Kidney epithelial cell (primary cell): ENCODE measurements at places on chromosomes 7 and 10. TPM values are rescaled to one million over a fixed set of nuclear protein-coding genes. Genes with fewer than 3 reads are reported as not detected.

- no peak for DNase-seq
Observed at GRCh38 chr10:88582806-88583583, at the start of gene RNLS. Gene RNLS, minus strand, starts transcription at chr10:88583318.

GRCh38 chr7:80294346-80294745, 159.7 kb downstream of the GNAI1 start:
- DNase-seq, result no peak

DNA sequence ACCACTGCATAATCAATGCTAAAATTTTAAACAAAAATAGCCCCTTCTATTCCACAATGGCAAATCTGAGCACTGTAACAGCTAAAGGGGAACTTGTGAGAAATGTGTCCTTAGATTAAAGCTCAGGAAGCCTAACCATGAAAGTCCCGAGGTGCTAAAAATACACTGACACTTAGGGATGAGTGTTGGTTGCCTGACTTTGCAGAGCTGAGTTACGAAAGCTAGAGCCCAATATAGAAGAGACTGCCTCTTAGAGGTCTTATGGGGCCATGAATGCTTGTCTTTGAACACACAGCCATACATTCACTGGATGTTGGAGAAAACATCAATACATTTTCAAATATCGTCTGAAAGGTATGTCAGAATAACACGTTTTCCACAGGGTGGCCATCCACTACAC, 209.7 kb downstream of the LHFPL3 start:
- no peak for DNase-seq

DNA sequence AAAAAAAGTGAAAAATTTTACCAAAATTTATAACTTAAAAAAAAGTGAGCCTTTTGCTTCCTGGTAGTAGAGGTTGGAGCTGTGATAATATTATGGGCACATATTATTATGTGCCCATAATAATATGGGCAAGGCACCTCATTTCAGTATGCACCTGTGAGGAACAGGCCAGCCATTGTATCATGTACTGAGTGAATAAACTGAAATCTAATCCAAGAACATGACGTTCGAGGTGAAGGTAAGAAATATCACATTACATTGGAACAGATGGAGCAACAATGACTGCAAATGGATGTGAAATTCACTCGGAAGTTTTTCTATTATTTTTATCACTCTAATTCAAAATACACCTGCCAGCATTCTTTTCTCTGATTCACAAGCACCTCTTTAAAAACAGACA, 216.0 kb downstream of the KLF6 start:
- DNase-seq, result no peak

Gene C10orf120
- total RNA-seq, result not detected in 2 replicates

GRCh38 chr7:114181280-114181679, 233.3 kb upstream of the FOXP2 start:
- DNase-seq, result no peak

Gene PFKFB3
- total RNA-seq, result 44.5 and 44.6 TPM in 2 replicates

DNA sequence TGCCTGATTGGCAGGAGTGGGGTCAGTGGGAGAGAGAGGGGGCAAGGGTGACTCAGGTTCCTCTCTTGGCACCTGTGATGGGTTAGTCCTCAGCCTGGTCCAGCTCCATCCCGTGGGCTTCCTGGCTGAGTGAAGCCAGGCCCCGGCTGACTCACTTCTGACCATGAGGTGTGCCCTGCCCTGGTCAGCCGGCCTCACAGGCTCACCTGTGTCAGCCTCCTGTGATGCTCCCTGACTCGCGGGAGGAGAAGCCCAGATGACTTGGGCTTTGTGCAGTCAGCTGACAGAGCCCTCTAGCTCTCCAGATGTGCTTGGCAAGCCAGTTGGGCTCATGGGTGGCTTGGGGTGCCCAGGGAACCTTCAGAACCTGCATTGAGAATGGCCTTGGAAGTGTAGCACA, 16.0 kb upstream of the PPIF start:
- DNase-seq, result no peak
